ENCODE measurements at places on chromosomes 11 and 22. TPM values are rescaled to one million over a fixed set of nuclear protein-coding genes. Genes with fewer than 3 reads are reported as not detected.

The AGBL2 gene
- total RNA-seq, result 1.7 TPM

The MYO7A gene
- total RNA-seq, result 1.2 TPM

The PGGHG gene
- 7.1 TPM for total RNA-seq

The GGT5 gene
- 1.8 TPM for total RNA-seq
